ENCODE measurements at places on chromosomes 7 and 10.
A peak's percentile ranks its signal among the peaks of the same experiment; 100 is the strongest.

GRCh38 chr10:106826716-106827115 is 337.8 kb downstream of the SORCS1 start:
- DNase-seq, result no peak

DNA sequence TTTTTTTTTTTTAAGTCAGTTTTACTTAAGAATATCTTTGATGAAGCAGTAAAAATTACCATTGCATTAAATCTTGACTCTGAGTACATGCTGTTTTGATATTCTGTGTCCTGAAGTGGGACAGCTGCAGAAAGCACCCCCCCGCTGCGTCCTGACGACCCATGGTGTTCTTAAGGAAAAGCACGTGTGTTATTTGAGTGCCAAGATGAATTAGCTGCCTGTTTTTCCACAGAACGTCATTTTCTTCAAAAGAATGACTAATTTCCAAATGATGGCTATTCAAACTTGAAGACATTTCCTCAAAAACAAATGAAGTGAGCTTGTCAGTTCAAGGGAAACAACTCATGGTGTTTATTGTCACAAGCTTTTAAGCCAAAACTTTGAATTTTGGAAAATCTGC is 45.9 kb downstream of the CREM start:
- DNase-seq, result peak; percentile 15

DNA sequence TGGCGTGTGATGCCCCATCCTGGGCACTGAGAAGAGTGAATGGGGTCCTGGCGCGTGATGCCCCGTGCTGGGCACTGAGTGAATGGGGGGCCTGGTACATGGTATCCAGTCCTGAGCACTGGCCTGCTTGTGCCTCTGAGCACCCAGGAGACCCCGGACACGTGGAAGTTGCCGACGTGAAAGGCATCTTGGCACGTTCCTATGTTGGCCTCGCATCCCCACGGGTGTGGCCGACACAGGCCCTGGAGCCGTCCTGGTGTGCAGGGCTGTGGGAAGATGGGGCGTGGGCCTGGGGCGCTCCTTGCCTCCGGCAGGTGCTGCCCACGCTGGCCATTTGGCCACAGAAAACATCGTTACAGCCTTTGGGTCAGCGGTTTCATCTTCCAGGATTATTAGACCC is 35.5 kb downstream of the CFAP46 start:
- no peak for DNase-seq

- no peak for DNase-seq
These were observed 410.0 kb downstream of the TCERG1L start for GRCh38 chr10:130901311-130902165.

- no peak for DNase-seq
These were observed 4.4 kb upstream of the MALSU1 start for GRCh38 chr7:23294549-23295400.

GRCh38 chr10:70534281-70534680 is 55.7 kb downstream of the PALD1 start:
- DNase-seq, result no peak

DNA sequence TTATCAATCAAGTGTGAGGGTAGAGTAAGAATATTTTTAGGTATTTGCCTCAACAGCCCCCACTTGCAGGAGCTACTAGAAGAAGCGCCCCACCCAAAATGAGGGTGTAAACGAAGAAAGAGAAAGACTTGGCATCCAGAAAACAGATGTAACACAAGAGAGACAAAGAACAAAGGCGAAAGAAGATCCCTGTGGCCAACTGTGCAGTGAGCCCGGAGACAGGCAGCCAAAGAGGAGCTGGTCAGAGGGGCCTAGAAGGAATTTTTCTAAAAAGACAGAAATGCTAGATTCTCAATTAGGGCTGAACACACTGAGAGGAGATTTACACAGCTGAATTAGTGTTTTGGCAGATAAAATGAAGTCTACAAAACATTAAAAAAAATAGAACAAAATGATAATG is 29.6 kb upstream of the EIF5AL1 start:
- no peak for DNase-seq

DNA sequence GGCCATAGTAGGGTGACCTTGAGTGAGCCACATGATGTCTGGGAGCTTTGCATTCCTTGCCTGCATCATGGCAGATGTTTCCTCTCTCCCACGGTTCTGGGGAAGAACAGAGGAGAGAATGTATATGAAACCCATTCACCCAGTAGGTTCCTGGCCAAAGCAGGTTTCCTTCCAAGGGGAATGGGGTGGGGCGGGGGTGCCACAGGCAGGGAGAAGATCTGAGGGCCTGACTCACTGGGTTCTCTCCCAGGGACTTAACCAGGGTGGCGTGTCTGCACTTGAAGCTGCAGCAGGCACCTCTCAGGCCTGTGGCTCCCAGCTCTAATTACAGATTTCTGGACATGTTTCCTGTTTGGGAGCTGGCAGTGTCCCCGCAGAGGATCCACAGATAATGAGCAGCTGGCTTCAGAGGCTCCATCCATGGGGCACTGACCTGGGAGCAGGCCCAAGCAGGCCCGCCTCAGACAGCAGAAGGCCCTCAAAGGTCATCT is 50.2 kb upstream of the ZMIZ1 start:
- DNase-seq, result no peak
